Activated CD8-positive, alpha-beta memory T cell treated with anti-CD3 and anti-CD28 coated beads for 1 hour (primary cell): ENCODE measurements at places on chromosomes 6 and 20.

DNA sequence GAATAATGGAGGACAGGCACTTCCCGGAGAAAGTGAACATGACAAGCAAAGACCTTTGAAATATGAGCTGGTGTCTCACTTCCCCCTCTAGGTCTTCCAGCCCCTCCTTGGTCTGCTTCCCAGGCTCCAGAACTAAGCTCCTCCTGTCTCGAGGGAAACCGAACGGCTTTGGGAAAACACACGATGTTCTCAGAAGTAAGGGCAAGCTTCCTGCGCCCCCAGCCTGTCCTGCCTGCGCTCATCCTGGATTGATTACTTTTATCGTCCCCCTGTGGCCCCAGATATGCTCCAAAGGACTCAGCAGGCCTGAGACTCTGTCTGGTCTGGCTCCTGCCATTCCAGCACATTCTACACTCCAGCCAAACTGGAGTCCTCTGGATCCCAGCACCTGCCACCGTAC lies 83.4 kb downstream of the ZNF217 start:
- no peak for DNase-seq

- no peak for DNase-seq
These were observed 80.8 kb downstream of the AIG1 start for GRCh38 chr6:143141442-143141841.

GRCh38 chr6:90537723-90538258 lies 49.1 kb downstream of the MAP3K7 start:
- DNase-seq: no peak

DNA sequence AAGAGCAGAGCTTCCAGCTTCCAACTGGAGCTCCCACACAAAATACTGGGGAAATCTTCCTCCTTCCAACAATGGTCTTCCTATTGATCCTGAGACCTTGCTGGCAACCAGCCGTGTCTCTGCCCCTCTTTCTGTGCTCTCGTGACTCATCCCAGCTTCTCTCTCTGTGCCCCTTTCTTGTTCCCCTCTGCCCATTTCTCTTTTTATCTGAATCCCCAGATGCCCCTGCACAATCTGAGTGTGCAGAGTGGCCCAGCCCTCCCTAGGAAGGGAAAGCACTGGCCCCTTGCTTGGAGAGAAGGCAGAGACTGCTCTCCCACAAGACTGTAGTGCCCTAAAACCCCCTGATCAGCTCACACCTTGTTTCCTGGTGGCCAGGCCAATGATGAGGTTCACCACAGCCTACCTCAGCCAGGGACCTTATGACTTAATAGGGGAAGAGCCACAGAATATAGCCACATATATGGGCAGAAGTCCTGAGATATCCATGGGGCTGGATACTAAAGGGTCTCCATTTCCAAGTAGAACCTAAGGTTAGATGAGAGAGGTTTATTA lies 23.1 kb upstream of the MAS1L start:
- no peak for DNase-seq

- DNase-seq: no peak
These were observed 11.3 kb downstream of the SIRPA start for GRCh38 chr20:1906361-1907051.

- DNase-seq: no peak
These were observed 15.9 kb upstream of the PEDS1 start for GRCh38 chr20:50169329-50169823.

DNA sequence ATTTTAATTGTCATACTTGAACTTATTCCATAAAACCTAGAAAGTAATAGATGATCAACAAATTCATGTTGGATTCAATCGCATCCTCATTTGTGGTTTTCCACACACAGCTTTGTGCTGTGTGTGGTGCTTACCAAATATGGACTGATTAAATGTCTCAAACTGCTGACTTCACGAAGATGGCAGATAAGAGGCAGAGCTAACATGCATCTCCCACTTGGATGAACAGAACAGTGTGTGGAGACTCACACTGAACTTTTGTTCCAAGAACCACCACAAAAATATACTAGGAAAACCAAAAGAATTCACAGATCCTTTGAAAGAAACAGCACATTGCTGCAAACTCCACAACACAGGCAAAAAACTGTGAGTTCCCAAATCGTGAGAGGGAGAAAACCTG lies 603.7 kb downstream of the TENT5A start:
- DNase-seq: no peak

DNA sequence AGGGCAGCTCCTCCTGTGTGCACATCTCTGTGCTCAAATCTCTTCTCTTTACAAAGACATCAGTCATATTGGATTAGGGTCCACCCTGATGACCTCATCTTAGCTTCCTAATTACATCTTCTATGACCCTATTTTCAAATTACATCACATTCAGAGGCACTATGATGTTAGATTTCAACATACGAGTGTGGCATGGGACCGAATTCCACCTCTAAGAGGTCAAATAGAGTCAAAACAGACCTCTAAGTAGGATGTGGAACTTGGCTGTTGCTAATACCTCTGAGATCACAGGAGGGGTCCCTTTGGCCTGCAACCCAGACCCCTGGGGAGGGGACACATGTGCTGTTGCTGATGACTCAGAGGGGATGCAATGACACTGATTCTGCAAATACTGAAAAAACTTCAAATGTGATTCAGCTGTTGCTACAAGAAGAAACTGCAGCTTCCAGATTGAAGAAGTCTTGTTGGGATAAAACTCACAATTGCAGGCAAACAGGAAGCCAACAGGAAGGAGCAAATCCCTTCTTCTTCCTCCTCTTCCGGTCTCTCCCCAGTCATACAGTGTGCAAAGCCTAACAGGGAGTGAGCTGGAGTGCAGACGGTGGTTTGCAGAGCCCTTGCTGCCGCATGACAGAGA lies 216.2 kb downstream of the MYLK4 start:
- no peak for DNase-seq

DNA sequence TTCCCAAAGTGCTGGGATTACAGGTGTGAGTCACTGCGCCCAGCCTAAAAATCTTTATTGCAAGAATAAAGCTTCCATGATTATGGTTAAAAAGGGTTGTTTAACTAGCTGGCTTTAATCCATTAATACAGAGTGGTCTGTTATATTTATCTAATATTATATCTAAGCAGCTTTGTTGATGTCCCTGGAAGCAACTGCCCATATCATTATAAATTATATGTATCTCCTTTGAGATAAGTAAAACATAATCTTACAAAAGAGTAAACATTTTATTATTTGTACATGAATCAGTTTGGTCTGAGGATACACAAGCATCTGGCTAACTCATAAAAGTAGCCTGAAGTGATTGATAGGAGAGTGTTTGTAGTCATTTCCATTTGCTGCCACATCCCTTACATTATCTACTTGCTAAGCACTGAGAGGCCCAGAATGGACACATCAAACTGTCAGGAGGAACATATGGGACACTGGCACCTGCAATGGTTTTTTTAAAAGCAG lies 46.9 kb downstream of the TRAF3IP2 start:
- DNase-seq: no peak

GRCh38 chr6:147437615-147438014 lies 70.9 kb upstream of the SAMD5 start:
- DNase-seq: no peak

DNA sequence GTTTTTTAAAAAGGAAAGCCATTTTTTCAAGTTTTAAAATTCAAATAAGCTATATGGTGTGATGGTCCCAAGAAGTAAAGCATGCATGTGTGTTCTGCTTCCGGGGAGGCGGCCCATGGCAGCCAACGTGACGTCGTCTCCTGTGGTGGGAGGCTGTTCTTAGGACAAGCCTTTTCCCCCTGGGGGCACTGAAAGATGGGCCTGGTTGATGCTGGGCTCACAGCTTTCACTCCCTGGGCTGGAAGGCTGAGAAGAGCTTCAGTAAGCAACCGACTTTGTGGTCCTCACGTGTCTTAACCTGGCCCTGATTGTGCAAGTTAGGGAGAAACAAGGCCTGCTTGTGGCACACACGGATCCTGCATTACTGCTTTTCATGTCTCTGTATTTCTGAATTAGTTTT lies 84.1 kb downstream of the SMOC2 start:
- DNase-seq: no peak

- DNase-seq: no peak
These were observed 196.3 kb upstream of the BTBD3 start for GRCh38 chr20:11721411-11721810.

DNA sequence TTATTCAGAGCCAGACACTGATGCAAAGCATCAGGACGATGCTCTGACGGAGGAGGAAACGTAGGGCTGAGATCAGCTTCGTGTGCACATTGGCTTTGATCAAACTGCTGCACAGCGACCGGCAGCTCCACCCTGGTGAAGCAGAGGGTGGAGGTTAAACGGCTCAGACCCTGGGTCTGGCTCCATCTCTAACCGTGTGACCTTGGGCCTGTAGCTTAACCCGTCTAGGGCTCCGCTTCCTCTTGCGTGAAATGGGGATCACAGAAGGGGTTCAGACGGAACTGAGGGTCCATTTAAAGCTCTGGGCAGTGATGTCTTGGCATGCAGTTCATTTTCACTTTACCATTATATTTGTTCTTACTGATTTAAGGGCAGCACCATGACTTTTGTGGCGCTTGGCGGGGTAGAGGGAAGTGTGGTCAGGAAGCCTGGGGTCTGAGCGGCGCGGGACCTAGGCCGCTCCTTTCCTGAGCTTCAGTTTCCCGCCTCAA lies 644 bp downstream of the RBL1 start:
- DNase-seq: no peak

- DNase-seq: no peak
These were observed 1257.2 kb upstream of the EYS start for GRCh38 chr6:66964216-66964615.

DNA sequence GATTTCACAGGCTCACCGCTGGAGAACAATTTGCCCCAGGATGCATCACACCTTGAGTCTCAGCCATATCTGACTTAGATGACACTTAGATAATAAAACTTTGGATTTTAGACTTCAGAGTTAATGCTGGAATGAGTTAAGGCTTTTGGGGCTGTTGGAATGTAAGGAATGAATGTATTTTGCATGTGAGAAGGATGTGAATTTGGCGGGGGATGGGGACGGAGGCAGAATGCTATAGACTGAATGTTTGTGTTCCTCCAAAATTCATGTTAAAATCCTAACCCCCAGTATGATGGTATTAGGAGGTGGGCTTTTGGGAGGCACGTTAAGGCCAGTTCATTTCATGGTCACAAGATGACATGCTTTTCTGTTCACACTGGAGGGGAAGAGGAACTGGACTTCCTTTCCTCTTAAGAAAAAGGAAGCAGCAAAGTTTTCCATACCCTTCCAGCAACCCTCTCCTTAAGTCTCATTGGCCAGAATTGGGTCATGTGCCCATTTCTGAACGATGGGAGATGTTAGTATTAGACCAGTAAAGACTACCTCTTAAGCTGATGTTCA lies 5.8 kb upstream of the SRXN1 start:
- DNase-seq: no peak

DNA sequence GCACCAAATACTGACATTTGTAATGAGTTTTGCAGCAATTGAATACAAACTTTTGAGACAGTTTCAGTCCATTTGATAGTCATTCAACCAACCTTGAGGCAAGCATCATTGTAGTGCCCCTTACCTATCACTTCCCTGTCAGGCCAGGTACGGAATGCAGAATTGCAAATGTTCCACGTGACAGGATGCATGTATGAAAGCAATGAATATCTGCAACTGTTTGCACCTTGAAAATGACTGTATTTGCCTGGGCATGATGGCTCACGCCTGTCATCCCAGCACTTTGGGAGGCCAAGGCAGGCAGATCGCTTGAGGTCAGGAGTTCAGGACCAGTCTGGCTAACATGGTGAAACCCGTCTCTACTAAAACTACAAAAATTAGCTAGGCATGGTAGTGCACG lies 146.0 kb upstream of the SCGN start:
- DNase-seq: no peak

GRCh38 chr6:145555084-145555483 lies 180.2 kb downstream of the EPM2A start:
- DNase-seq: no peak

DNA sequence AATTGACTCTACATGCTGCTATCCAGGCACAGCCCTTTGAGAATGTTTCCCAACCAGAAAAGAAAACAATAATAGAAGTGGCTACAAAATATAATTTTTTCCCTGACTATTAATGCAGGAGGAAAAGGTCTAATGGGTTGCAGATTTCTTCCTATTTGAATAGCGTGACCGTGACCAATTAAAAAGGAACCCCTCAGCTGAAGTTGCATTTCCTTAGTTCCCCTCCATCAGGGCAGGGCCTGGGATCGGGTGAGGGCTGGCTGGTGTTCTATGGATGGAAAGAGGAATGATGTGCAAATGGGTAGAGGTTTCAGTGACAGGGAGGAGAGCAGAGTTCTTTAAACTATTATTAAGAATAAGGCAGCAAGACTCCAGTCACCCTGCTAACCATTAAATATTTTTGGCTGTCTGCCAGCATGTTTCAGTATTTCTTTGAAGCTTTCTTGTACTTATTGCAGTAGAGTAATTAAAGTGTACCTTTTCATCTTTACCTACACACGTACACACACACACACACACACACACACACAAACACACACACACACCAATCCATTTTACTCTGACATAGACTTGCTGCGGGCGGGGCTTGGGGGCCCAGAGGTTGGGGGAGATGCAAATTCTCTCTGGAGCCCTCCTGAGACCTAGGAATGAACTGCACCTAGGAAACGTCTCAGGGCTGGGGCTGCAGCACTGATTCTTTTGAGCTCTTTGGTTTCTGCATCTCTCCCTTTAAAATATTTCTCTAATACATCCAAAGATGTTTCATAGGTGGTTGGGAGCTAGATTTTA lies 154.8 kb upstream of the SLC35B3 start:
- DNase-seq: no peak

GRCh38 chr6:71983131-71983530 lies 96.8 kb downstream of the RIMS1 start:
- no peak for DNase-seq

DNA sequence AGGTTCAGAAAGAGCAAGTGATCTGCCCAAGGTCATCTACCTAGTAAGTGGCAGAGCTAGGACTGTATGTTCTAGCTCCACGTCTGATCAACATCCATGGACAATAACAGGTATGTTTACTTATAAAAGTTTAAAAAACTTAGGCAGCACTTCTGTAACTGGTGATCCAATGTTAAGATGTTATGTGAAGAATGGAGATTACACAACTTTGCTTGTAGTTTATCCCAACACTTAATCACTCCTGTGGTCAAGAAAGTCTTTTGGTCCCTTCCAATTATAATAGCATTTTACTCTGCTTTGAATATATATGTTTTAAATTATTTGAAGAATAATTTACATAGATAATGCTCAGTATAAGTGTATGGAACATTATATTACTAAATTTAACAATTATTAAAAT lies 4.8 kb downstream of the FBXO30 start:
- DNase-seq: no peak

- no peak for DNase-seq
These were observed 190.7 kb downstream of the PLCB1 start for GRCh38 chr20:8322662-8323217.

- no peak for DNase-seq
These were observed 21.8 kb downstream of the OSTM1 start for GRCh38 chr6:108052706-108053105.

GRCh38 chr6:149728499-149729234 lies 10.8 kb upstream of the LATS1 start:
- DNase-seq: no peak

GRCh38 chr6:107786709-107787588 lies 37.2 kb downstream of the SCML4 start:
- no peak for DNase-seq
